Brain microvascular endothelial cell (primary cell): ENCODE measurements at places on chromosomes 5 and 9.
A peak's percentile ranks its signal among the peaks of the same experiment; 100 is the strongest.

GRCh38 chr5:177249761-177250537 lies 53.6 kb downstream of the RAB24 start:
- no peak for DNase-seq

GRCh38 chr5:14810282-14810681 lies 61.3 kb downstream of the ANKH start:
- no peak for DNase-seq

DNA sequence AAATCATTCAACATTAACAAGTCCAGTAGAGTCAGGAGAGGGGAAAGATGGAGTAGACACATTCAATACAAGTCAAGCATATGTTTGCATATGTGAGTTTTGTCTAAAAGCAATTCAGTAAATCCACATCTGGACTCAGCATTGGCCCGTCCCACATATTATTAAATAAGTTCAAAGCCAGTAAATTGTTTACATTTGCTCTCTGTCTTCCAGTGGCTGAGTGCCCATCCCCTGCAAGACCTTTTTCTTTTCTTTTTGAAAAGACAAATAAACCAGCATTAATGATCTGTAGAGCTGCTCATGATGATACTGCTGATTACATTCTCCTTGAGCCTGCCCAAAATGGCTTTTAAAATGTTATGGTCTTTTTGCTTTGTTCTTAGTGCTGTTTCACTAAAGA lies 71.1 kb downstream of the TNC start:
- DNase-seq: no peak

DNA sequence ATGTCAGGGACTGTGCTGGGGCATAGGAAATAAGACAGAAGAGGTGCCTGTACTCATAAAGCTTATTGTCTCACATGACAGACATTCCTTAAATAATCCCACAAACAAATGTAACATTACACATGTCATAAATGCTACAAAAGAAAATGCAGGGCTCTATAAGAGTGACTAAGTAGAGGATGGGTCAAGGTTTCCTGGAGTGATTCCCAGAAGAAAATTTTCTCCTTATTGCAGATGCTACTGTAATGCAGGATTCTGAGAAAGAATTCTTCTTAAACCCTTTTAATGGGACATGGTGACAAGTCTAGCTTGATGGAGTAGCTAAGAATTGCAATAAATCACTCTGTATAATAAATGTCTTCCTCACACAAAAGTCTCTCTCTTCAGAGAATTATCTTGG lies 55.7 kb downstream of the SH3TC2 start:
- no peak for DNase-seq

DNA sequence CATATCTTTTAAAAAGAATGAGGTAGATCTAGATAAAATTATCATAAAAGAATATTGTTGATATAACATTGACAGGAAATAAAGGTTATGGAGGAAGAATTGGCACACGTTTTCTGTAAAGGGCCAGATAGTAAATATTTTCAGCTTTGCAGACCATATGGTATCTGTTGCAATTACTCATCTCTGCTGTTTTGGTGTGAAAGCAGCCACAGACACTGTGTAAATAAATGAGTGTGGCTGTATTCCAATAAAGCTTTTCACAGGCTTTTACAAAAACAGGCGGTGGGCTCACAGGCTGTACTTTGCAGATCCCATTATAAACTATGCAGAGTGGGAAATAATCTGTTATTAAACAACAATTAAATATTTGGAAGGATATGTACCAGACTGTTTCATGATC lies 87.4 kb downstream of the SGCD start:
- DNase-seq: no peak

GRCh38 chr5:109713453-109713852 lies 23.7 kb downstream of the MAN2A1 start:
- DNase-seq: no peak

DNA sequence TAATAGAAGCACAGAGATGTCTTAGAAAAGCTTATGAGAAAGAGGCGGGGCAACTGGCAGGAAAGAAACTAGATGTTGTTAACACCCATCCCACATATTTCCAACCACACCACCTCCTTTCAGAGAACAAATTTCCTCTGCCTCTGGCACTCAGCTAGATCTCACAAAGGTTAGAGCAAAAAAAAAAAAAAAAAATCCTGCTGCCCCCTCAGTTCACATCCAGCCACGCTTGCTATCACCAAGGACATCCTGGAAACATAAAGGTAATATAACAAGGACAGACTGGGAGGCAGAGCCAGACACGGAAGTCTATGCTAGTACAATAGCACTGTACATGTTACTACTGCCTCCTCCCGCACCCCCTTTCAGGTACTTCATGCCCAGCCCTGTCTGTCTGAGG lies 238.0 kb upstream of the PTGER4 start:
- DNase-seq: no peak

- no peak for DNase-seq
Observed at GRCh38 chr5:82100303-82101077, 128.7 kb downstream of the ATG10 start.

DNA sequence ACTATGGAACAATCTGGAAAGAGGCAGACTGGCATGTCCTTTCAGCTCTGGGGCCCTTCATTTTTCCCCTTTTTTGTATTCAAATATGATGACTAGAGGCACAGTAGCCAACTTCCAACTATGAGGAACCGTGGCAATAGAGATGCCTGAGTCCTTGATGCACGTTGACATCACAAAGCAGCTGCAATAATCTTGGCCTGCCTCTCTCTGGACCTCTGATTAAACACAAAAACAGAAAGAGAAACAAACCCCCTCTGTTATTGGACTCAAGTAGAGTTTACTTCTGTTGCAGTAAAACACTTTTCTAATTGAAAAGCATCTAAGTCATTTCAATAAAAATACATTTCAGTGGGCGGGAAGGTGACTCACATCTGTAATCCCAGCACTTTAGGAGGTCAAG lies 122.2 kb upstream of the GRAMD2B start:
- DNase-seq: no peak

DNA sequence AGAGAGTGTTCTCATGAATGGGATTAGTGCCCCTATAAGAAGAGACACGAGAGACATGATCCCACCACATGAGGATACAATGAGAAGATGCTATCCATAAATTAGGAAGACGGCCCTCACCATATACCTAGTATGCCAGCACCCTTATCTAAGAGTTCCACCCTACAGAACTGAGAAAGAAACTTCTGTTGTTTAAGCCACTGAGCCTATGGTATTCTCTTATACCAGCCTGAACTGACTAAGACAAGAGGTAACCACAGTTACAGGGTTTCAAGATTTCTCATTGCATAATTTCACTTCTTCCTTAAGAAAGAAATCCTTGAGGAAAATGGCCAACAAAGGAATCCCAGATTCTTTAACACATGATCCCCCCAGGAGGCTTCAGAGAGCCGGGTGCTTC lies 412.4 kb downstream of the NTRK2 start:
- no peak for DNase-seq

GRCh38 chr5:139205586-139205985 lies 7.4 kb upstream of the SIL1 start:
- no peak for DNase-seq

- no peak for DNase-seq
Observed at GRCh38 chr5:67816456-67816855, 399.1 kb upstream of the PIK3R1 start.

DNA sequence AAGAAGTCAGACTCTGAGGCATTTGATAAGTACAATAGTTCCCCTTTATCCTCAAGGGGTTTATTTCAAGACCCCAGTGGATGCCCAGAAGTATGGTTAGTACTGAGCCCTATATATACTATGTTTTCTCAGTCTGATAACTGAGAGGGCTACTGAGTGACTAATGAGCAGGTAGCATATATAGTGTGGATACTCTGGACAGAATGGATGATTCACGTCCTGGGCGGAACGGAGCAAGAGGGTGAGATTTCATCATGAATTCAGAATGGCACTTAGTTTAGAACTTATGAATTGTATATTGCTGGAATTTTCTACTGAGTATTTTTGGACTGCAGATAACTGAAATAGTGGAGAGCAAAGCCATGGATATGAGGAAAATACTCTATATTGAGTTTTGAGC lies 457.6 kb downstream of the PLK2 start:
- DNase-seq: peak; percentile 58

- no peak for DNase-seq
Observed at GRCh38 chr9:69760278-69760610, 433 bp upstream of the PTAR1 start.

- DNase-seq: no peak
Observed at GRCh38 chr9:74697535-74697934, 190.2 kb downstream of the TRPM6 start.

DNA sequence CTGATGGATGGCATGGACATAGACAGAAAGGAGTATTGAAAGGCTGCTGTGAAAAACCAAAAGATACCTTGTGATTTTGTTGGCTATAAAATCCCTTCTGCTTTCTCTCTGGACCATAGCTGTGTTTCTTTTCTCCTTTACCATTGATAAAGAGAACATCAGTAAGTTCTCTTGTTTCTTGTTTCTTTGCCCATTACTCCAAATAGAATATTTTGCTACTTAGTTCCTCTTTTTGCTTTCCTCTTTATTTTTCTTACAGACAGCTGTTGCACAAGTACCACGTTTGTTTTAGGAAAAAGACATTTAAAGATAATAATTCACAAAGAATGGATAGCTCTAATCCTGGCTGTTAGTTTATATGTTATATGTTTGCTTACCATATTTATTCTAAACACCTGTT lies 1129.2 kb downstream of the DTWD2 start:
- no peak for DNase-seq

DNA sequence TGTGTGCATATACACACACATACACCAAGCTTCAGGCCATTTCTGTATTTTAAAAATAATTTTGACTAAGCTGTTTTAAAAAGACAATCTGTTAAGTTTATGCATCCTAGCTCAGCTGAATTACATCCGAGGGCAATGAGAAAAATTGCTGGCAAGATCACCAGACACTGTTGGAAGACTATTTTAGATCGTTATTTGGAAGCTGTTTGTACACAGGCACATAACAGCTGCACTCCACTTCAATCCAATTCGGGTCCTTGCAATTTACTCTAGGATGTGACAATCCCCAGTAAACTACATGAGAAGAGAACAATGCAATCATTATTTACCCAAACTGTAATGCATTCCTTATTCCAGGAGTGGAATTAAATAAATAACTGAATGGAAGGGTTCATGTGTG lies 79.3 kb upstream of the RASA1 start:
- no peak for DNase-seq

DNA sequence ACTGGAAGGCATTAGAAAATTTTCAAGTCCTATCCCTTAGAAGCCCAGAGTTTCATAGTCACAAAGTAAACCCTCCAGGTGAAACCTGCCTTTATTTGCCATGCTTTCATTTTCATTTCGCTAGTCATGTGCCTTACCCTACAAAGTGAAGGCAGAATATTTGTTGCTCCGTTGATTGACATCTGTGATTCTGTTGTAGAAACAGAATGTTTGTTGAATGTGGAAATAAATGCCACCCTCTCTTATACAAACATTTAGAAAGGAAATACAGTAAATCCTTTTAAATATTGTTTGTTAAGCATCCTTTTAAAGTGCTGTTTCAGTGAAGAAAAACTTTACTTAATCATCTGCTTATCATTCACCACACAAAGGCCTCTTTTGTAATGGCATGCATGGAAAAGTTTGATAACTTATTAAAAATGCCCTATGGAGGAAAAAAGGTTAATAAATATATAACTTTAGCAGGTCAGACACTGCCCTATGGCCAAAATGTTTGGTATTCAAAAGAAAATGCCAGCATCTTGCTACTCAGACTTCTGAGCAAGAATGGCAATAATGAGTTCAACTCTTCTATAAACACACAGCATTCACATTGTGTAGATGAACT lies 34.3 kb upstream of the CAST start:
- DNase-seq: no peak

DNA sequence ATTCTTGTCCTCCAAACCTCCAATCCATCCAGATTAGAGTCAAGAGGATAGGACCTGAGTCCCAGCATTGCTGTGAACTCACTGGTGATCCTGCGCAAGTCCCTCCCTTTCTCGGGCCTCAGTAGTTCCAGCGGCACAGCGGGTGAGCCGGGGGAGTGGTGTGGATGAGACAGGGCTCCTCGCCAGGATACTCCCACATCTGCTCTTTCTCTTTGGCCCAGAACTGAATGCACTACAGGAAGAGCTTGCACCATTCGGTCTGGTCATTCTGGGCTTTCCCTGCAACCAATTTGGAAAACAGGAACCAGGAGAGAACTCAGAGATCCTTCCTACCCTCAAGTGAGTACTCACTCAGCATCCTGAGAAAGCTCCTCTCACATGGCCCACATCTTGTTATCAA lies 6.3 kb downstream of the GPX3 start:
- DNase-seq: no peak

GRCh38 chr5:157160001-157160400 lies 6.1 kb downstream of the GARIN3 start:
- DNase-seq: no peak

GRCh38 chr9:15642369-15642962 lies 89.6 kb downstream of the CCDC171 start:
- DNase-seq: peak; percentile 1

DNA sequence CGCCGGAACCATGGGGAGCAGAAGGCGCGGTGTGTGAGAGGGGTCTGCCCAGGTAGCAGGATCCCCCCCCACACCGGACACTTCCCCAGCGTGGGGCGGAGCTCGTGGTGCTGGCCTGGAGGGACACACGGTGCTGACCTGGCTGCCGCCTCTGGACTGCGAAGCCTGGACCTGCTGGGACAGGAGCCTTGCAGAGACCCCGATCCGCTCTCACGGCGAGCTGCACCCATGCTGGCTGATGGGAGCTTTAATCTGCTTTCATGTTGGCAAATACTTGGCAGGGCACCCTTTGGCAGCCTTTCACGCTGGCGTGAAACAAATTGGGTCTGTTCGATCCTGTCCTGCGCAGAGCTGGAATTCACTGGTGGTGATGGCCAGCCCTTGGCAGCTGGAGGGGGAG lies 7.4 kb downstream of the NKD2 start:
- no peak for DNase-seq

GRCh38 chr5:179805529-179806249 lies 977 bp downstream of the MGAT4B start:
- no peak for DNase-seq

DNA sequence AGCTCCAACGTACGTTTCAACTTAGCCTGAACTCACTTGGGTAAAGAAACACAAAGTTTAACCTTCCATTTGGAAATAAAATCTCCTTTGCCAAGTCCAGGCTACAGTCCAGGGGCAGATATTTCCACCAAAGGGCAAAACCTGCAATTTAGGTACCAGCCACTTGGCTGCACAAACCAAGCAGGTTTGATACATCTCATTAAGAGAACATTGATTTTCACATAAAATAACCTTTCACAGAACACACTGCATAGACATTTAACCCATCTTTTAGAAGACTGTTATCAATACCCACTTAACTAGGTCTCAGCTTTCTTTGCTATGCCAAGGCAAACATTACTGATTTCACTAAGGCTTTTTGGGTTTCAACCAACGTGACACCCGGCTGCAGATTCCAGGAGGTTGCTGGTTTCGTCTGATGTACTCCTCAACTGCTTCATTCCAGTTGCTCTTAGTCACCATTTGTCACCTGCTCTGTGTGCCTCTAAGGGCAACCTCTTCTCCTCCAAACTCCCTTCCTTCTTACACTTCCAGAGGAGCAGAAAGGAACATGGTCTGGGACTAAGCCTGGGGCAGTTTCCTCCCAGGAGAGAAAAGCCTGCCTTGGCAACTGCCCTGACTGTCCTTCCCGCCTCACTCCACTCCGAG lies 67.1 kb downstream of the EPB41L4B start:
- peak; percentile 59 for DNase-seq
